ENCODE measurements at places on chromosomes 1 and 21. TPM values are rescaled to one million over a fixed set of nuclear protein-coding genes. Genes with fewer than 3 reads are reported as not detected.

Gene C8A
- 0.19 TPM for total RNA-seq

Gene CCDC30
- 1.8 TPM for total RNA-seq

Gene FCRL3
- not detected for total RNA-seq

Gene HSF2BP
- 0.48 TPM for total RNA-seq

Gene CRP
- total RNA-seq, result 0.54 TPM

Gene ARV1
- 23.2 TPM for total RNA-seq

Gene OR10J1
- not detected for total RNA-seq

Gene IGSF3
- total RNA-seq, result 18.0 TPM

Gene COL8A2
- 0.08 TPM for total RNA-seq

Gene TCEA3
- not detected for total RNA-seq

Gene MEX3A
- 5.1 TPM for total RNA-seq

Gene CFAP107
- not detected for total RNA-seq

DNA sequence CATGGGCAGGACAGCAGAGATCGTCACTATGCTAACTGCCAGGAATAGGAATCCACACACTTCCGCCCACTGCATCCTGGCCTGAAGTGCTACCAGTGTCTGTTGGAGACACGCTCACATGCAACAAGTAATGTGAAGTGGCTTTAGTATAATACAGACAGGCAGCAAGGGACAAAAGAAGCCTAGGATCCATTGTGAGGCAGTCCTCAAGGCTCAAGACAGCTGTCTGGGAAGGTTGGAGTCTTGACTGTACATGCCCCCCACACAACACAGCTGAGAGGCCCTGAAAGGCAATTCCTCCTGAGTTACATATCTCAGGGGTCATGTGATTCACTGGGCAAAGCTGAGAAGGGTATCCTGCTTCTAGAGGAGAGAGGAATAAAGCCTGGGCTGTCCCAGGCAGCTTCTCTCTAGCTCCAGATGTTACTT is 39.9 kb upstream of the CD1D start:
- H3K4me3 ChIP-seq, result no peak overlapping the region
- no peak overlapping the region for H3K27ac ChIP-seq
- no peaks in the 10 kb centered on the region for H3K27me3 ChIP-seq
- no peaks in the 10 kb centered on the region for H3K4me1 ChIP-seq
- no peaks in the 10 kb centered on the region for H3K36me3 ChIP-seq

DNA sequence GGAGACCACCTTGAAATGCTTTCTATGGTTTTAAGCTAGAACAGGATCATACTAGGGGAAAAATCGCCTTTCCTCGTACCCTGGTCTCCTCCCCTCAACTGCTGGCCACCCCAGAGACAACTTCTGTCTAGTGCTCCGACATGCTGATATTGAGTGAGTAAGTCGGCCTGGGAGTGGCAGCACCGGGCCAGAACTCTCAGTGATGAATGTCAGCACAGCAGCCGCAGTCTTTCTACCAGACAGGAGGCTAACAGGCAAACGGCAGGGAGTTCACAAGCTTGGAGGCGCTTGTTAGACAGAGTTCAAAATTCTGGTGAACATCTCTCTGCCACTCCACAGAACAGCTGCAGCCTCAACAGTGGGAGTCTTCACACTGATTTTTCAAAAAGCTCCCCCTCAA is 716.9 kb downstream of the ADGRL2 start:
- H3K4me3 ChIP-seq, result no peak overlapping the region
- DNase-seq, result no peak
- H3K27ac ChIP-seq, result no peak overlapping the region

DNA sequence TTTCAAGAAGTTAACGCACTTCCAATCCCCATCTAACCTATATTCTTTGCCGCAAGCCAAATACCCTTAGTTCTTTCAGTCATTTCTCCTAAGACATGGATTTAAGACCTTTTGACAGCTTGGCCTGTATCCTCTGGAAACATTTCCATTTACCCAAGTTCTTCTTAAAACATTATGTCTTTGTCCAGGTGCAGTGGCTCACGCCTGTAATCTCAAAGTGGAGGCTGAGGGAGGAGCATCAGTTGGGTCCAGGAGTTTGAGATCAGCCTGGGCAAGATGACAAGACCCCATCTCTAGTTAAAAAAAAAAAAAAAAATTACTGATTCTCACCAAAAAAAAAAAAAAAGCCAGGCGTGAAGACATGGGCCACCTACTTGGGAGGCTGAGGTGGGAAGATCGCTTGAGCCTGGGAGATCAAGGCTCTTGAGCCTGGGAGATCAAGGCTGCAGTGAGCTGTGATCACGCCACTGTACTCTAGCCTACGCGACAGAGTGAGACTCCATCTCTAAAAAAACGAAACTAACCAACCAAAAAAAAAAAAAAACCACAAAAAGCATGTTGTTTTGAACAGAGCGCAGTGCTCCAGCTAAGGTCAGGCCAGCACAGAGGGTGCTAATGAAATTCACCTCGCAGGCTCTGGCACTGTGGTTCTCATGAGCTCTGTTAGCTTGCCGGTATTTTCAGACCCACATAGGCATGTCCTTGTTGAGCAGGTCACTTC is 36.0 kb downstream of the NUAK2 start:
- no peaks in the 10 kb centered on the region for H3K27me3 ChIP-seq
- no peaks in the 10 kb centered on the region for H3K36me3 ChIP-seq
- peak overlapping the region; percentile 38 for H3K27ac ChIP-seq
- DNase-seq, result peak; percentile 76
- peak overlapping the region; percentile 32 for H3K4me3 ChIP-seq

GRCh38 chr1:233261206-233261605 is 34.3 kb downstream of the PCNX2 start:
- H3K36me3 ChIP-seq, result peaks cover 6% of the 10 kb centered on the region
- H3K27ac ChIP-seq, result no peak overlapping the region
- H3K4me3 ChIP-seq, result no peak overlapping the region
- peak; percentile 11 for DNase-seq

DNA sequence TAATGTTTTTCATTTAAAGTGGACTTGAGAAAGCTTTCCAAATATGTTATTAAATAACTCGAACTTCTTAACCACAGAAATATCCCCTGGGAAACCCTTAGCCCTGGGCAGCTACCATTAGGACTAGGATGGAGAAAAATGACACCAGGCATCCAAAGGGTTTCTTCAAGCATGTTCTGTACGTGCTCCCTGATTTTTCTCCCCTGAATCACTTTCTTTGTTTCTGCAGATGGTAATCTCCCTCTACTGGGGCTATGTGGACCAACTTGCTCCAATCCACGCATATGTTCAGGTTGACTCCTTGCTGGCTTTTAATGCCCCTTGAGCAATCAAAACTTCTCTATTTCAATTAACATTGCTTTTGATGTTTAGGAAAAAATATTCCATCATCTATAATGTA is 312.7 kb upstream of the C1orf87 start:
- H3K4me3 ChIP-seq, result no peak overlapping the region
- no peaks in the 10 kb centered on the region for H3K27me3 ChIP-seq
- H3K27ac ChIP-seq, result no peak overlapping the region

GRCh38 chr1:36942148-36942547 is 92.2 kb downstream of the GRIK3 start:
- H3K27me3 ChIP-seq, result no peaks in the 10 kb centered on the region
- no peak overlapping the region for H3K4me3 ChIP-seq
- H3K27ac ChIP-seq, result no peak overlapping the region
- H3K36me3 ChIP-seq, result no peaks in the 10 kb centered on the region
- no peaks in the 10 kb centered on the region for H3K4me1 ChIP-seq
- no peak for DNase-seq

- DNase-seq, result no peak
- no peaks in the 10 kb centered on the region for H3K27me3 ChIP-seq
- no peaks in the 10 kb centered on the region for H3K36me3 ChIP-seq
- no peaks in the 10 kb centered on the region for H3K4me1 ChIP-seq
- no peak overlapping the region for H3K4me3 ChIP-seq
- H3K27ac ChIP-seq, result no peak overlapping the region
These were observed 83.7 kb downstream of the PROX1 start for GRCh38 chr1:214071469-214071868.

- no peaks in the 10 kb centered on the region for H3K27me3 ChIP-seq
- H3K27ac ChIP-seq, result no peak overlapping the region
- H3K36me3 ChIP-seq, result no peaks in the 10 kb centered on the region
- DNase-seq, result no peak
- no peaks in the 10 kb centered on the region for H3K4me1 ChIP-seq
- no peak overlapping the region for H3K4me3 ChIP-seq
These were observed 714.9 kb downstream of the MATN1 start for GRCh38 chr1:30008372-30008997.

- H3K4me1 ChIP-seq, result peaks cover 17% of the 10 kb centered on the region
- H3K27me3 ChIP-seq, result no peaks in the 10 kb centered on the region
- no peaks in the 10 kb centered on the region for H3K36me3 ChIP-seq
- peak overlapping the region; percentile 76 for H3K4me3 ChIP-seq
- peak; percentile 58 for DNase-seq
These were observed 197.9 kb downstream of the DYRK1A start for GRCh38 chr21:37564341-37564923.

GRCh38 chr21:42664614-42665013 is 11.2 kb downstream of the PDE9A start:
- H3K36me3 ChIP-seq, result no peaks in the 10 kb centered on the region
- H3K27me3 ChIP-seq, result peaks cover under 1% of the 10 kb centered on the region
- DNase-seq, result no peak

- no peaks in the 10 kb centered on the region for H3K36me3 ChIP-seq
- DNase-seq, result no peak
- no peaks in the 10 kb centered on the region for H3K27me3 ChIP-seq
- H3K27ac ChIP-seq, result no peak overlapping the region
- no peak overlapping the region for H3K4me3 ChIP-seq
- no peaks in the 10 kb centered on the region for H3K4me1 ChIP-seq
These were observed 7.5 kb downstream of the ST6GALNAC3 start for GRCh38 chr1:76082062-76082461.

DNA sequence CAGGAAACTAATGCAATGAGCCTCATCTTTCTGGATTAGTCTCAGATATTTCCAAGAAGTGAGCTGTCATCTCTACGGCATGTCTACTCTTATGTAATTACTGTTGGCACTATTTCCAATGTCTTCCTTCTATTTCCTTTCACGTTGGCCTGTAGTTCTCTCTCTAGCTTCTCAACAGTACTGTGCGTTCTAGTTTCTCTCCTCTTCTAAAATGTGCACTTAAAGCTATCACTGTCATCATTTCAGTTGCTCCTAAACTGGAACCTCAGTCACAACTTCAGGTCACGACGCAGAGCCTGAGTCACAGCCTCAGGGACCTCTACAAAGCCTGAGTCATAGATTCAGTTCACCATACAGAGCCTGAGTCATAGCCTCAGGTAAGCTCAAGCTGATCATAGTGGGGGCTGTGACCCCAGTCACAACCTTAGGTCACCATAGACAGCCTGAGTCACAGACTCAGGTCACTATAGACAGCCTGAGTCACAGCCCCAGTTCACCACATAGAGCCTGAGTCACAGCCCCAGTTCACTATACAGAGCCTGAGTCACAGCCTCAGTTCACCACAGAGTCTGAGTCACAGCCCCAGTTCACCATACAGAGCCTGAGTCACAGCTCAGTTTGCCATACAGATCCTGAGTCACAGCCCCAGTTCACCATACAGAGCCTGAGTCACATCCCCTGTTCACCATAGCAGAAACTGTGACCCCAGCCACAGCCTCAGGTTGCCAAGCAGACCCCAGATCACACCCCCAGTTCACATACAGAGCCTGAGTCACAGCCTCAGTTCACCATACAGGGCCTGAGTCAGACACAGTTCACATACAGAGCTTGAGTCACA is 13.0 kb downstream of the WNT9A start:
- no peak overlapping the region for H3K4me3 ChIP-seq
- DNase-seq, result no peak
- no peaks in the 10 kb centered on the region for H3K27me3 ChIP-seq
- no peaks in the 10 kb centered on the region for H3K36me3 ChIP-seq
- H3K4me1 ChIP-seq, result no peaks in the 10 kb centered on the region
- H3K27ac ChIP-seq, result no peak overlapping the region

- no peaks in the 10 kb centered on the region for H3K27me3 ChIP-seq
- DNase-seq, result no peak
- H3K27ac ChIP-seq, result no peak overlapping the region
- H3K4me3 ChIP-seq, result no peak overlapping the region
- H3K36me3 ChIP-seq, result no peaks in the 10 kb centered on the region
- no peaks in the 10 kb centered on the region for H3K4me1 ChIP-seq
These were observed 55.9 kb downstream of the CLIC4 start for GRCh38 chr1:24801176-24801575.

DNA sequence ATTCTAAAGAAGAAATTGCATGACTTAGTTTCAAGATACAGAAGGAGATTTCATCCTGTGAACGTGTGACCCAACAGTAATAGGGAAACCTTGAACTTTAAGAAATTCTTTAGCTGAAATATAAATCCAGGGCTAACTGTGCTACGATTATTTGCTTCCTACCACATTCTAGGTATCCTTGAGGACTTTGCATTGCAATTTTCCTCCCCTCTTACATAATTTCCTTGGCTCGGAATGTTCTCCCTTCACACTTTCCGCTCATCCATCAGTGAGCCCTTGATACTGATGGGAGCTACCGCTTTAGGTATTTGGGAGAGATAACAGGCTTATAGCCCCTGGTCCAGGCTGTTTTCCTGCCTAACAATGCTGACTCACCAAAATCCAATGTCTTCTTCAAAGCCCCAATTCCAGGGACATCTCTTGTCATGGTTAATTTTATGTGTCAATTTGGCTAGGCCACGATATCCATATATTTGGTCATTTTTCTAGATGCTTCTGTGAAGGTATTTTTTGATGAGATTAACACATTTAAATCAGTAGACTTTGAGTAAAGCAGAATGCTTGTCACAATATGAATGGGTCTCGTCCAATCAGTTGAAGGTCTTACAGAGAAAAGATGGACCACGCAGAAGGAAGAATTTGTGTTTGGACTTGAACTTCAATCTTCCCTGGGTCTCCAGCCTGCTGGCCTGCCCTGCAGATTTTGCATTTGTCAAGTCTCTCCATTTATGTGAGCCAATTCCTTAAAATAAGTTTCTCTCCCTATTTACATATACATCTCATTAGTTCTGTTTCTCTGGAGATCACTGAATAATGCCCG is 121.2 kb downstream of the PTPN14 start:
- H3K4me1 ChIP-seq, result peaks cover 7% of the 10 kb centered on the region
- no peaks in the 10 kb centered on the region for H3K36me3 ChIP-seq
- H3K4me3 ChIP-seq, result no peak overlapping the region
- H3K27ac ChIP-seq, result no peak overlapping the region
- no peak for DNase-seq

DNA sequence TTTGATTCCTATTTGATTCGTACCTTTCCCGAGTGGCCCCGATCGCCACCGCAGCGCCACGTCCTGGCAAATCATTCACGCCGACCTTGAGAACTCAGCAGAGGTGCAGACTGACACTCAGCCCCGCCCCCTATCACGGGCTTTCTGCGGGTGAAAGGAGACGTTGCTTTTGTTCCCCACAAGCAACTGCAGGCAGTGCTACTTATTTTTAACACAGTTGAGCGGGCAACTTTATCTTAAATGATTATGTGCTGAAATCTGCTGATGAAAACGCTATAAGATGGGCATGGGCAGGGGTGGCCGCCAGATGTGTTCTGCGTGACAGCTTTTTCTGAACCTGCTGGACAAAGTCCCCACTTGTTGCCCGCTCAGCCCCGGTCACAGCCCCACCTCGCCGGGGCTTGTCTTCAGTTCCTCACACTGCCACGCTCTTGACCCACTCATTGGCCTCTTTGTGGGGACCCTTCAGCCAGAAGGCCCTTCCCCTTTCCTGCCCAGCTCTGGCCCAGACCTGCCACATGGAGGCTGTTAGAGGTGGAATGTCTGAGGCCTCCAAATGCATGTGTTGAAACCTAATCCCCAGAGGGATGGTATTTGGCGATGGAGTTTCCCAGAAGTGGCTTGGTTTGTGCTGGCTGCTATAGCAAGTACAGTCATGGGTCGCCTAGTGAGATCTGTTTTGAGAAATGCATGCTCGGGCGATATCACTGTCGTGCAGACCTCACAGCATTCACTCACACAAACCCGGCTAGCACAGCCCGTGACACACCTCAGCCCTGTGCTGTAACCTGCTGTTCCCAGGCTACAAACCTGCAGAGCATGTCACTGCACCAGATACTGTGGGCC is 15.7 kb upstream of the PDXK start:
- H3K4me3 ChIP-seq, result no peak overlapping the region
- peaks cover 6% of the 10 kb centered on the region for H3K4me1 ChIP-seq
- H3K27me3 ChIP-seq, result no peaks in the 10 kb centered on the region
- no peak overlapping the region for H3K27ac ChIP-seq
- no peaks in the 10 kb centered on the region for H3K36me3 ChIP-seq
- no peak for DNase-seq
